ENCODE measurements at places on chromosomes 11 and 22.
A peak's percentile ranks its signal among the peaks of the same experiment; 100 is the strongest.

GRCh38 chr22:45212306-45212709 lies 28.4 kb downstream of the KIAA0930 start:
- no peak for DNase-seq

DNA sequence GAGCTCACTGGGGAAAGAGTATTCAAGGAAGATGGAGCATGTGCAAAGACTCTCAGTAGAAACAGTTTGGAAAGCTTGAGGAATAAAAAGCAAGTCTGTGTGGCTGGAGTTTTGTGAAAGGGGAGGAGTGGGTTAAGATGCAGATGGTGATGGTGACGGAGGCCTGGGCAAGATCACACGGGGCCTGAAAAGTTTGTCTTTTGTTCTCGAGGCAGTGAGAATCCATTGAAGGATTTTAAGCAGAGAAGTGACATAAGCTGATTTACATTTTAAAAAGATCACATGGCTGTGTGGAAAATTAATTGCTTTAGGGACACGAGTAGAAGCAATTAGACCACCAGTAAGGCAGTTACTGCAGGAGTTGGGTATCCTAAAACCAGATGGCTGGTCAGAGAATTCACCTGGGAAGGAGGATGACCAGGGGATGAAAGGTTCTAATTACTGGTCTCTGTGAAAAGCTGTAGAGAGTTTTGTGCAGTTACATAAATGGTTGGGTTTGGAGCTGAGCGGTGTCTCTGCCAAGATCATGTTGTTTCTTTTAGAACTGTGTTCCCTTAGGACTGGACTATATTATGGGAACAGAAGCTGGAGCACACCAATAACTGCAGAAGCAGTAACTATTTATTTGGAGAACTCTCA lies 7.1 kb downstream of the RRP8 start:
- DNase-seq = no peak

- no peak for DNase-seq
These were observed 264.2 kb upstream of the PITPNB start for GRCh38 chr22:28183078-28183860.

- no peak for DNase-seq
These were observed 171.5 kb upstream of the B3GAT1 start for GRCh38 chr11:134583397-134583990.

- DNase-seq = peak; percentile 44
These were observed 635 bp upstream of the LDHA start for GRCh38 chr11:18393581-18394274.

- DNase-seq = no peak
These were observed 411 bp downstream of the SIGIRR start for GRCh38 chr11:414318-414857.

DNA sequence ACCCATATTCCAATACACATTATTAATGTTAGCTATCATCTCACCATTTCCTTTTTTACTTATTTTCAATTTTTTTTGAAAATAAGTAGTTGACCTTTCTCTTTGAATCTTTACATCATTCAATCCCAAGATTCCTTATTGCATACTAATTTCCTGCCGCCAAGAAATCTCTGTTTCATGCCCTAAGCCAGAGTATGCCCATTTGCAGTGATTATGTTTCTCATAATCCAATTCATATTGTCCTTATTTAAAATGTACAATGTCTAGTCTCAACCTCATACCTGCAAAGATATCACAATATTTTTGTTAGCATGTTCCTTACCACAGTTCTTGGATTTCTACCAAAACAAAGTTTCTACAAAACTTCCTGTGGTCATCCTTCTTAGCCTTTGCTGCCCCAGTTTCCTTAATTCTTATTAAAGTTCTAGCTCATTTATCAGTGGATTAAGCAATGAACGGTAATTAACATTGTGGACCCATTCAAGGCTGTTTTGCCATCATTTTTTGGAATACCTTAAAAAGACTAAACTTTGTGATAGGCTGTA lies 75.3 kb downstream of the CD44 start:
- no peak for DNase-seq

- DNase-seq = no peak
These were observed 199.0 kb downstream of the BRD1 start for GRCh38 chr22:49628391-49629260.

GRCh38 chr11:94895971-94896370 lies 77.4 kb downstream of the CWC15 start:
- DNase-seq = no peak

GRCh38 chr11:70882716-70883085 lies 369.7 kb downstream of the SHANK2 start:
- no peak for DNase-seq

GRCh38 chr11:66181632-66182315 lies 86.7 kb upstream of the RAB1B start:
- no peak for DNase-seq

- DNase-seq = no peak
These were observed 13.7 kb downstream of the NFRKB start for GRCh38 chr11:129881570-129882170.
